CD4-positive, alpha-beta T cell treated with Interleukin-17A for 4 hours (primary cell): ENCODE measurements at places on chromosomes 7 and 10.

DNA sequence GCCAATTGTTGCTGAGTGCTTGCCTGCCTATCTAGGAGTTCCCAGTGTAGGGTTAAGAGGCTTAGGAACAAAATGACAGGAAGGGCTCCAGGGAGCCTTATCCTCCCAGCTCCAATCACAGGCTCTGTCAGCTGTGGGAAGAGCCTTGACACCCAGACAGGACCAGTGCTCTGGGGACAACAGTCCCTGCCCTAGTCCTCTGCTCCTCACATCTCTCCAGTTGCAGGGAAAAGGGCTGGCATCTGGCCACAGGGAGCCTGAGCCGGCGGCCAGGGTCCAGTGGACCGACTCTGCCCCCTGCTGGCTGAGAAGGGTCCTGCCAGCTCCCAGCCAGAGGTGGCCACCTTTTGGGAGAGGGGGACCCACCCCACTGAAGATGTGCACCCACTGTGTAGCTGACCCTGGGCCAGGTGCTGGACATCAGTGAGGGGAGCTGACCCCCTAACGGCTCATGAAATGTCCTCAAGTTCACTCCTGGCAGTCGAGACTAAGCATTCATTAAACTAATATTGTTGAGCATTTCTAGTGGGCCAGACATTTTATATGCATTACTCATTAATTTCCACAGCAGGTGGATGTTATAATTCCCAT lies 17.6 kb downstream of the DNAJB12 start:
- peak; percentile 80 for DNase-seq

DNA sequence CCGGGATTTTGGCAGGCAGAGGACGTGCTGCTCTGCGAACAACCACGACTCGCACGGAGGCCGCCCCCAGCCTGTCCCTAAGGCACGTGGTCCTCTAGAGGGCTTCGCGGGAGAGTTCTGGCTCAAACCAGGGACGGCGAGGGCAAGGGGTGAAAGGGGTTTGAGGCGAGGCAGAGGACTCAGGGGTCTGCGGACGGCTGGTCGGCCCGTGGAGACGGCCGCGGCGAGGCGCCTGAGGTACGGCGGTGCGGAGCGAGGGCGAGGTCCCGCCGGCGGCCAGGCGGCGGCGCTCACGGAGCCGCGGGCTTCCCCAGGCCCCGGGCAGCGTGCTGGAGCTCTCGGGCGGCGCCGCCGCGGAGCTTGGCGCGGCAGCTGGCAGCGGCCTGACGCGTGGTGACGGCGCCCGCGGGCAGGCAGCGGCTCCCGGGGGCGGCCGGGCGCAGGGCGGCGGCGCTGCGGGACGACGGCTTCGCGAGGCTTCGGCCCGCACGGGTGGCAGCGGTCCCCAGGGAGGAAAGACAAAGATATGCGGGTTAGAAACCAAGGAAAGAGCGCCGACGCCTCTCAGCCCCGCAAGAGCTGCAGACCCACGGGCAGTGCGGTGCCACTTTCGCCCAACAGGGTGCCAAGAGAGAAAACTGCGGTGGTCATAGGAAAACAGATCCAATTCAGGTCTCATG lies 44.8 kb downstream of the ZNF800 start:
- peak; percentile 79 for DNase-seq

GRCh38 chr7:35504365-35504764 lies 190.6 kb downstream of the HERPUD2 start:
- no peak for DNase-seq

GRCh38 chr7:15557686-15558085 lies 4.1 kb downstream of the AGMO start:
- DNase-seq: no peak
